ENCODE measurements at places on chromosomes 7 and 10. TPM values are rescaled to one million over a fixed set of nuclear protein-coding genes. Genes with fewer than 3 reads are reported as not detected.

DNA sequence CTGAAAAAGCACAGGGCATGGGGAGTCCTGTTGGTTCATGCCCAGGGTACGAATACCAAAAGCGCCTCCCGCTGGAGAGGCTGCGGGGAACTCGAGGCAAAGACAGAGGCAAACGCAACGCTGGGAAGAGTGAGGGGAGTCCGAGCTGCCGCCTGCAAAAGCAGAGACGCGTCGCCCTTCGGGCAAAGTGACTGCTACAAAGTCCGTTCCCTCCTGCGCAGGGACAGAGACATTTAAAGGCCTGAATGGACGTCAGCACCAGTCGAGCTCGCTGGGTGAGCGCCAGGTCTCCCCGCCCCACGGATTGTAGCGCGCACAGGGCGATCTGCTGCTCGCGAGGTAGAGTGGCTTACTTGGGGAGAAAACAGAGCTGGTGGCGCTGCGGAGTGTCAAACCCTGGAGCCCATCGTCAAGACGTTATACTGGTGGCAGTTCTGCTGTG, 732.8 kb downstream of the ZWINT start:
- DNase-seq = no peak

- peak; percentile 26 for DNase-seq
These were observed 2.9 kb downstream of the MRLN start for GRCh38 chr10:59750155-59750945.

ABHD11 gene
- 7.7 TPM for total RNA-seq

TRIL gene
- 3.0 TPM for total RNA-seq

- DNase-seq = no peak
These were observed 7.8 kb upstream of the BHLHA15 start for GRCh38 chr7:98203261-98203963.

RHEB gene
- total RNA-seq = 98.5 TPM

- no peak for DNase-seq
These were observed 104.7 kb downstream of the SORBS1 start for GRCh38 chr10:95456516-95456915.

CALHM3 gene
- total RNA-seq = not detected

GRCh38 chr10:14703631-14704001, 71.1 kb downstream of the FAM107B start:
- DNase-seq = no peak

DNA sequence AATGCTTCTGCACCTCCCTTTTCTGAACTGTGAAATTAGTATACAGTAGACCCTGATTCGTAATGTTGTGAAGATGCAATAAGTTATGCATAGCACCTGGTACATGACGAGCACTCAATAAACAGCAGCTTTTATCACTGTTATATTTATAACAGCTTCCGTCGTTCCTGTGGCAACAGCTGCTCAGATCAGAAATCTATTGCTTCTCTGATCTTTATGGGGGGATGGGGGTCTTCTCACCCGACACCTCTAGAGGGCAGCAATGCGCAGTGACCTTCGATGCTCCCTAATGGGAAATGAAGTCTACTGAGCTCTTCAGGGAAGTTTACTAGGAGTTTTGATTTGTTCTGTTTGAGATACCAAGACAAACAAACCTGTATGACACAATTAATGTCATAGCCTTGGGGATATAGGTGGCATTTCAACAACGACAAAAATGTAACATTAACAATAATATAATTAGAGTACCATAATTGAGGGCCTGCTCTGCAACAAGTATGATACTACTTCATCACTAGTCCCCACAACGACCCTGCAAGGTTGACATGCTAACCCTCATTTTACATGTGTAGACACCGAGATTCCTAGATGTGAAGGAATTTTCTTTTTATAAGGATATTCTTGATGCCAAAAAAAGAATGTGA, 289.6 kb downstream of the SFMBT2 start:
- DNase-seq = no peak

DNA sequence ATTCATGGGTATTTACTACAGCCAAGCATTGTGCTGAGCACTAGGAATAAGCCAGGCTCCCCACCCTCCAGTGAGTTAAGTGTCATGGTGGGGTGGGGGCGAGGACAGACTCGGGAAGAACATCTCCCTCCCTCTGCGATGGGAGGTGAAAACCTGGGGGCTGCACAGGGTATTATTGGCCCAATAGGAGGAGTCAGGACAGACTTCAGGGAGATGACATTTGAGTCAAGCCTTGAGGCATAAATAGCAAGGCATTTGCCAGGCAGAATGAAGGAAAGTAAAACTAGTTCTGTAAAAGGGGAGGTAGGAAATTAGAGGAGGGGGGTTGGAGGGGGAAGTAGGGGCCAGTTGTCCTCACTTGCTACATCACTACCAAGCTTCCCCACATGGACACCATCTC, 18.9 kb downstream of the NKX2-3 start:
- no peak for DNase-seq

IL6 gene
- total RNA-seq = 2.0 TPM

DNA sequence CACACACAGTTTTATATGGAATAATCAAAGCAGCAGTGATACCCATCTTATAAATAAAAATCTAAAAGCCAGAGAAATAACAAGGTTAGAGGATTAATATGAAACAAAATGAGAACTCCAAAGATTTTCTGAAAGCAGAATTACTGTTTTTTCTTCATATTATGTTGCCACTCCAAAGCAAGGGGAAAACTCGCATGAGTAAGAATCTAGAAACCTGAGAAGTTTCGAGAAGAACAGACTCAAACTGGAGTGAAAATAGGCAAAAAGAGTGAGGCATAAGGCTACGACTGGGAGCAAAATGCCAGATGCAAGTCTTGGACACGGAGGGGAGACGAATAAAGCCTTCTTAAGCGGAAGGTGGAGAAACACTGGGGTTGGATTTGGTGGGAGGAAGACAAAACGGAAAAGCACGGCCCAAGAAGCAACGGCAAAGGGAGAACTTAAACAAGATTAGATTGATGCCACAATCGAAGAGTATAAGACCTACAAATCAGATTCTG, 923 bp downstream of the TNPO3 start:
- DNase-seq = no peak

AP4M1 gene
- total RNA-seq = 29.7 TPM

DNA sequence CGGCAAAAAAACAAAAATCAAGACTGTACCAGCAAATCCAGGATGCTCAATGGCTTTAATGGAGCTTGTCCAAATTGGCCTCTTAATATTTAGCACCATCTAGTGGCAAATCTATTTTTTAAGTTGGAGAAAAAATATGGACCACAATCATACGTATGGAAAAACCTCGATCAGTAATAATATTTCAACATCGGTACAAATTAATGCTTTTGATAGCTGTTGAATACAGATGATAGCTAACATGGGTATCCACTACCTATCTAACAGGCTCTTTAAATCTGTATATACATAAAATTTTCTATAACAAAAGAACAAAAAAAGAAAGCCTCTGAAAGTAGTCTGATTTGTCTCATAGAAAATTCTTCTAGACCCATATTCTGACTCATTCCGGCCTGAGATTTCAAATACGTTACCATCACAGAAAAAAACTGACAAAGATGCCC, 29.2 kb downstream of the COA1 start:
- DNase-seq = no peak

- DNase-seq = peak; percentile 42
These were observed 59.5 kb upstream of the CDCA7L start for GRCh38 chr7:22005151-22005550.

CUTC gene
- total RNA-seq = 17.6 TPM

GRCh38 chr10:68435803-68436202, 28.7 kb upstream of the RUFY2 start:
- DNase-seq = no peak

DNA sequence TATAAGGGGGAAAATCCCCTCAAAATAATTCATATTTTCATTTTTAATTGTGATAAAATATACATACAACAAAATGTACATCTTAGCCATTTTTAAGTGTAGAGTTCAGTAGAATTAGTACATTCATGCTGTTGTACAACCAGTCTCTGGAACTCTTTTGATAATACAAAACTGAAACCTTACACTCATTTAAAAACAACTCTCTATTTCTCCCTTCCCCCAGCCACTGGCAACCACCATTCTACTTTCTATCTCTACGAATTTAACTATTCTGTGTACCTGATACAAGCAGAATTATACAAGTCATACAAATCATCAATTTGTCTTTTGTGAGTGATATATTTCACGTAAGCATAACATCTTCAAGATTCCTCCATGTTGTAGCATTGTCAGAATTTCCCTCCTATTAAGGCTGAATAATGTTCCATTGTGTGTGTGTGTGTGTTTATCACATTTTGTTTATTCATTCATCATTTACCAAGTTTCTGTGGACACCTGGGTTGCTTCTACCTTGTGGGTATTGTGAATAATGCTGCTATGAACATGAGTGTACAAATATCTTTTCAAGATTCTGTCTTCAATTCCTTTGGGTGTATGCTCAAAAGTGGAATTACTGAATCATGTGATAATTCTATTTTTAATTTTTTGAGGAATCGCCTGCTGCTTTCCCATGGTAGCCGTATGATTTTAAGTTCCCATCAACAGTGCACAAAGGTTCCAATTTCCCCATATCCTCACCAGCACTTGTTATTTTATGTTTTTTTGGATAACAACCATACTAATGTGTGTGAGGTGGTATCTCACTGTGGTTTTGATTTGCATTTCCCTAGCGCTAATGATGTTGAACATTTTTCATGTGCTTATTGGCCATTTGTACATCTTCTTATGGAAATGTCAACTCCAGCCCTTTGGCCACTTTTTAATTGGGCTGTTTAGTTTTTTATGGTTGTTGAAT, 4.7 kb upstream of the EBLN1 start:
- DNase-seq = no peak

GRCh38 chr7:13069841-13070240, 382.4 kb downstream of the ARL4A start:
- no peak for DNase-seq

GRCh38 chr7:136050462-136050847, 73.3 kb upstream of the MTPN start:
- no peak for DNase-seq

JCAD gene
- 42.4 TPM for total RNA-seq

RAB19 gene
- not detected for total RNA-seq

DNA sequence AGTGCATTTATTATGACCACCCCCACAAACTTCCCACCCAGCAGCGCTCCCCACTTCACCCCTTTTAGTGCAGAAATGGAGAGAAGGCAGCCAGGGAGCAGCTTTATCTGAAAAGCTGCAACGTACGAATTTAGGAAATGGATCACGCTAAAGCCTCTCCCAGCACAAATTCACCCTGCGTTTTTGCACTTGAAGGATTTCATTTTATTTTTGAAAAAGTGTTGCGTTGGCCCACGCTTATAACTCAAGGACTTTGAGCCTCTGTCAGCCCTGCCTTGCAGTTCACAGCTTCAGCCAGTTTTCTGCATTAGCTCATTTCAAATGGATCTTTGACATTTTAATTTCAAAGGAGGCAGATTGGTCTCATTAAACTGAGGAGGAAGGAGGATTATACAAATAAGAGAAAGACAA, 556.1 kb downstream of the KCNMA1 start:
- DNase-seq = peak; percentile 24

GRCh38 chr7:47035522-47035921, 546.4 kb downstream of the TNS3 start:
- DNase-seq = no peak

- DNase-seq = no peak
These were observed 271.5 kb upstream of the TAC1 start for GRCh38 chr7:97460433-97460832.

GRCh38 chr7:23893176-23893941, 183.3 kb downstream of the STK31 start:
- peak; percentile 80 for DNase-seq

GRCh38 chr10:12701696-12702095, 299.8 kb downstream of the CCDC3 start:
- no peak for DNase-seq

GRCh38 chr7:25913598-25914224, 238.3 kb upstream of the NFE2L3 start:
- no peak for DNase-seq

EBLN1 gene
- total RNA-seq = not detected

CCM2 gene
- total RNA-seq = 40.3 TPM

DNA sequence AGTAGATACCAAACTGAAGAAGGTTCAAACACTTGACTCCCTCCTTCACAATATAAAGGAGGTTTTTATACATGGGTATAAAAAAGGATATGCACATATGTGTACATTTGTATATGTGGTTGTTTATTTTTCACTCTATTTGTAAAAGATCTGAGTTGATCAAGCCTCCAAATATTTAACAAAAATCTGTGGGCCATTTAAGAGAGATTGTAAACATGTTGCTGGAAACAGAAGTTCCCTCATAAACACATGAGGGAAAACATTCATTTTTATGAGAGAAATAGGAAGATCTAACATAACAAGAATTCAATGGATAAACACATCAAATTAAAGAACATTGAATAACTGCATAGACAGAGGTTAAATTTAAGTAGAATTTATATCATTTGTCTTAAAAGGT, 81.7 kb downstream of the COL28A1 start:
- no peak for DNase-seq

BAG3 gene
- total RNA-seq = 44.0 TPM

FOXP2 gene
- total RNA-seq = 37.1 TPM

GRCh38 chr10:97336942-97337831, 2.7 kb upstream of the FRAT2 start:
- no peak for DNase-seq

DNA sequence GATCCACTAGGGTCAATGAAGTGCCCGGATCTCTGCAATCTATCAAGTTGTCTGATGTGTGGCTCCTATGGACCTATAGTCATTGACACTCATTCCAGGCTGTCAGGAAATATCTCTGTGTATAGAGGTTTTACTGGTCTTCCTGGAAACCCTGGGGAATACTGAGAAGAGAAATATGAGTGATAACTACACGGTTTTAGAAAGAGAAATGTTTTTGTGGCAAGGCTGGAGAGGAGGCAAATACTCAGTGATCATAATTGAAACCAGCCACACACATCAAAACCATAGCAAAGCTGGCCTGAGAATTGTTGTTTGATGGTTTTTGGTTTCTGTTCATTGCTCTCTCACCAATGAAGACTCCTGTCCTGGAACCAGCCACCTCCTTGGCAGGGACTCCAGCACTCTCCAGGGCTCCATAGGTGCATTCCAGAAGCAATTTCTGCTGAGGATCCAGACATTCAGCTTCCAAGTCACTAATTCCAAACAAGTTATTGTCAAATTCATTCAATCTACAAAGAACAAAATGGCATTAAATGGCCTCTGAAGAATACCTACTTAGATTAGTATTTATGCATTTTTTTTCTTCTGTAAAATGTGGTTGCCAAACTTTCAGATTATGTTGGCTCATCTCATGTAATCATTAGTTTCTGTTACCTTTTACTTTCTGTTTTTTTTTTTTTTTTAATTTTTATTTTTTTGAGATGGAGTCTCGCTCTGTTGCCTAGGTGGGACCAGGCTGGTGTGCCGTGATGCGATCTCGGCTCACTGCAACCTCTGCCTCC, 108.6 kb upstream of the ABI1 start:
- no peak for DNase-seq

GRCh38 chr10:126439942-126440341, 51.7 kb upstream of the ADAM12 start:
- peak; percentile 34 for DNase-seq

GPR15LG gene
- total RNA-seq = not detected

All from esophagus muscularis mucosa (tissue), 4 donors.